ENCODE measurements at places on chromosomes 11 and 22.

- peak; percentile 54 for DNase-seq
Observed at GRCh38 chr22:35150183-35151107, 84.5 kb downstream of the ISX start.

DNA sequence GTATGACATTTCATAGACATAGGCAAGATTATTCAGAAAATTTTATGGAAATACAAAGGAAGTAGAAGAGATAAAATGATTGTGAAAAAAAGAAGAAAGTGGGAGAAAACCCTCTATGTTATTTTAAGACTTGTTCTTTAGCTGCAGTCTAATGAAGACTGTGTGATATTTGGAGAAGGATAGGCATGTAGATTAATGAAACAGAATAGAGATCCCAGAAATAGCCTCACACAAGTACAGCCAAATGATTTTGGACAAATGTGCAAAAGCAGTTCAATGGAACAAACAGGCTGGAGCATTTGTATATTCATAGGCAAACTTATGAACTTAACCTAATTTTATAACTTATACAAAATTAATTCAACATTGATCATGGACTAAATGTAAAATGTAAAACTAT lies 14.3 kb downstream of the ANO5 start:
- no peak for DNase-seq

DNA sequence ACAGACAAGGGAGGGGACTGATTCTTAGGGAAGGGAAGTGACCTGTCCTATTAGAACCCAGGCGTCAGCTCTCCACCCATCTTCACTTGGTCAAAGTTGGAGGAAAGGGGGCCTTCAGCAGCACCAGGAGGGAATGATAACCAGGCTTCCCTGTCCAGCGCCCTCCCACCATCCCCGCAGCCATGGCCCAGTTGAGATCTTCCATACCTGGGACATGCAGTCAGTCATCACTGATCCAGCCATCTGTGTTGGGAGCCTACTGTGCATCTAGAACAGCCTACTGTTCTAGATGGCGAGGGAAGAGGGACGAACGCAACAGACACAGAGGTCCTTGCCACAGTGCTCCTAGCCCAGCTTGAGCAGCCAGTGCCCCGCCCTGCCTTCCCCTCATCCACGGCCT lies 40.6 kb downstream of the PDGFB start:
- DNase-seq = no peak

- peak; percentile 36 for DNase-seq
Observed at GRCh38 chr22:32217465-32217864, 12.6 kb upstream of the RFPL2 start.

DNA sequence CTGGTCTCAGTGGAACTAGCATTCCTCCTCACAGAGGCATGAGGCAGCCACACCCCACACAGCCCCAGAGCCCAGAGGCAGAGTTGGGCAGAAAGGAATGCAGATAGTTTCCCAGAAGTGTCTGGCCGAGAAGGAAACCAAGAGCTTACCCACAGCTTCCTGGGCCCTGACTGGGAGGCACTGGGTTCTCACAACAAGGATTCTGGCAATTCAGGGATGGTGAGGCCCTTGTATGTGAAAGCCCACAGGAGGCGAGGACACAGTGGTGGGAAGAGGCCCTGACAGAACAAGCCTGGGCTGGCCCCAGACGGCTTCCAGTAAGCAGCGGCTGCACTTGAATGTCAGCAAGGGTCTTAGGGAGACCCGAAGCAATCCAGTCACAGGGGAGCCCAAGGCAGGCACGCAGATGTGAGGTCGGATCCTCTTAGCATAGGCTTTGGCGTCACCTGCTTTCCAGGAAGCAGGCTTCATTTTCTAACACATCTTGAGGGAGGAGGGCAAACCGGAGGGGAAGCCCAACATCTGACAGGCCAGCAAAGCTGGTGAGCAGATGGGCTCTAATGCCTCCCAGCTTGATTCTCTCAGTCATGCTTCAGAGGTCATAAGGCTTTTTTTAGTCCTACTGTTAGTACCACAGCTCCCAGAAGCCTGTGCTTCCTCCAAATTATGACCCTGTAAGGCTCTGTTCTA lies 78.3 kb upstream of the AKIP1 start:
- peak; percentile 49 for DNase-seq

- no peak for DNase-seq
Observed at GRCh38 chr11:76808171-76808570, 25.0 kb downstream of the TSKU start.

GRCh38 chr11:23205156-23205871 lies 345.0 kb upstream of the CCDC179 start:
- peak; percentile 45 for DNase-seq

- no peak for DNase-seq
Observed at GRCh38 chr22:48976556-48977535, 850.8 kb downstream of the BRD1 start.

DNA sequence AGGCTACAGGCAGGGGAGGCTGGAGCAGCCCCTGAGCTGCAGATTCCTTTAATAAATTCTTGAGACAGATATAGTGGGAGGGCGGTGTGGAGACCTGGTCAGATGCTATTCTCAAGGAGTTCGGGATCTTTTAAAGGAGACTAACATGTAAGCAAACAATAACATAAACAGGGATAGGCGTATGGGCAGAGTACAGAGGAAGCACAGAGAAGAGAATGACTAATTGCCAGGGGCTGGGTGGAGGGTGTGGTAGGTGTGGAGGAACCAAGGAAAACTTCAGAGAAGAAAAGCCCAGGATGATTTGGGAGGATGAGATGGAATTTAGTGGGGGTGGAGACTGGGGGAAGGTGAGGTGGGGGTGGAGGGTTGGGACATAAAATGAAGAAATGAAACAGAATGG lies 9.7 kb upstream of the HEPHL1 start:
- peak; percentile 76 for DNase-seq

GRCh38 chr11:19952911-19953310 lies 207.4 kb downstream of the DBX1 start:
- no peak for DNase-seq

- peak; percentile 10 for DNase-seq
Observed at GRCh38 chr11:94876222-94876621, 97.1 kb downstream of the CWC15 start.

- DNase-seq = no peak
Observed at GRCh38 chr22:49141761-49142160, 685.9 kb downstream of the BRD1 start.

GRCh38 chr22:17964643-17965042 lies 59.7 kb downstream of the MICAL3 start:
- DNase-seq = no peak

- no peak for DNase-seq
Observed at GRCh38 chr11:15651816-15652215, 537.1 kb downstream of the INSC start.

All from PC-3 (cell line).